ENCODE measurements at places on chromosomes 11 and 22.

DNA sequence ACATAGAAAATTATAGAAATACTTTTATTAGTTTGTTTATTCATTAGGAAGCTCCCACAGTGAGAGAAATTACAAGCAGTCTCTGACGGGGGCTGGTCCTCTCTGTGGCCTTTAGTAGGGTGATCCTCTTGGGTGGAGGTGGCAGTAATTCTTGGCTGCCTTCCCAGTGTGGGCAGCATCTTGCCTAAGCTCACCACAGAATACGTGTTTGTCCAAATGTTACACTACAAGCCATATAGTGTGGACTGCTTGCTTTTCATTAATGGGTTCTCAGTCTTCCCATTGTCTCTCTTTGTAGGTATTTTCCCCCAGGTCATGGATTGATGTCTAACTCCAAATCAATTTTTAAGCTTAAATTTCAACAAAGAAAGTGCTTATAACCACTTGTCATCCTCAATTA is 43.3 kb downstream of the ENDOD1 start:
- no peak for DNase-seq

DNA sequence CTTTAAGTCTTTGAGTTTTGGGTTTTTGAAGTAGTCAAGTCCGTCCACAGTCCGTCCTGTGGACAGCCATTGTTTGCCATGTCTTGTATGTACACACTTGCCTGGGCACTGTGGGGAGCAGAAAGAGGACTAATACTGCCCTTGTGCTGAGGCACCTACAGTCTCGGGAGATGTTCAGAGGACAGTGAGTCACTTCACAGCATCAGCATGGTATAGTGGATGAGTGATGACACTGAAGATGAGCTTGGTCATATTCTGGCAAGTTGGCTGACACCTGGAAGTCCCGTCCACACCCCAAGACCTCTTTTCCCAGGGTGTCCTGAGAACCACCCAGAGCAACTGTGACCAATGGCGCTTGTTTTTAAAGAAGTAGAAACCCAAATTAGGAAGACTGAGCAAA is 29.2 kb downstream of the NF2 start:
- DNase-seq = no peak

GRCh38 chr11:126592496-126593410 is 237.3 kb downstream of the ST3GAL4 start:
- DNase-seq = no peak

GRCh38 chr11:11636671-11637070 is 14.9 kb upstream of the GALNT18 start:
- no peak for DNase-seq

- no peak for DNase-seq
Observed at GRCh38 chr11:4049006-4049405, 45.6 kb upstream of the RRM1 start.

GRCh38 chr11:120778685-120779490 is 245.0 kb upstream of the TBCEL start:
- DNase-seq = no peak

- DNase-seq = no peak
Observed at GRCh38 chr11:112637076-112637475, 324.1 kb upstream of the NCAM1 start.

- DNase-seq = no peak
Observed at GRCh38 chr11:38153985-38154384, 1555.9 kb upstream of the RAG2 start.

All from K562 (cell line).